ENCODE measurements at places on chromosomes 16 and 17.
A peak's percentile ranks its signal among the peaks of the same experiment; 100 is the strongest.

DNA sequence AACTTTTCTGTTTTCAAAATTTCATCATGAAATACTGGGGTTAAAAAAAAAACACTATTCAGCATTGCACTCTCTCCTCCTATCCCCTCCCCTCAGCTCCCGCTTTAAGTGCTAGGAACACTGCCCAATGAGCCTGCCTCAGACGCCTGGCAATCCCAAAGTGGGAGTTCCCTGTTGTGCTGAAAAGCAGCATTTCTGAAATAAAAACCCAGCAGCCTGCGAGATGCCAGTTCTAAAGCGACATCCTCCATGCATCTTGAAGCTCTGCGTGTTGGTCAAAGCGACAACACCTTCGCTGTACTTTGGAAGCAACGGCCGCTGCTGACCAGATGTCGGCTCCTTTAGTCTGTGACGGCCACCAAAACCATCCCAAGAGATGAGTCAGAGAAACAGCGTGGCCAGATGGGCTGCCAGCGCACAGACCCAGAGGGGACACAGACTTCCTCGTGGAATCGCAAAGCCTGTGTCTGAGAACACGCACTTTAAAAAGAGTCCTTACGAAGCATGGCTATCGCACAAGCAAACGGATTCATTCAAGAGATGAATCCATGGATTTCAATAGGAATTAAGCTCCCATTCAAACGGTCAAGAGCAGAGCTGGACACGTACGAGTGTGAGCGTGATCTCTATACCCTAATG is 32.8 kb downstream of the FBXO31 start:
- no peak for DNase-seq

DNA sequence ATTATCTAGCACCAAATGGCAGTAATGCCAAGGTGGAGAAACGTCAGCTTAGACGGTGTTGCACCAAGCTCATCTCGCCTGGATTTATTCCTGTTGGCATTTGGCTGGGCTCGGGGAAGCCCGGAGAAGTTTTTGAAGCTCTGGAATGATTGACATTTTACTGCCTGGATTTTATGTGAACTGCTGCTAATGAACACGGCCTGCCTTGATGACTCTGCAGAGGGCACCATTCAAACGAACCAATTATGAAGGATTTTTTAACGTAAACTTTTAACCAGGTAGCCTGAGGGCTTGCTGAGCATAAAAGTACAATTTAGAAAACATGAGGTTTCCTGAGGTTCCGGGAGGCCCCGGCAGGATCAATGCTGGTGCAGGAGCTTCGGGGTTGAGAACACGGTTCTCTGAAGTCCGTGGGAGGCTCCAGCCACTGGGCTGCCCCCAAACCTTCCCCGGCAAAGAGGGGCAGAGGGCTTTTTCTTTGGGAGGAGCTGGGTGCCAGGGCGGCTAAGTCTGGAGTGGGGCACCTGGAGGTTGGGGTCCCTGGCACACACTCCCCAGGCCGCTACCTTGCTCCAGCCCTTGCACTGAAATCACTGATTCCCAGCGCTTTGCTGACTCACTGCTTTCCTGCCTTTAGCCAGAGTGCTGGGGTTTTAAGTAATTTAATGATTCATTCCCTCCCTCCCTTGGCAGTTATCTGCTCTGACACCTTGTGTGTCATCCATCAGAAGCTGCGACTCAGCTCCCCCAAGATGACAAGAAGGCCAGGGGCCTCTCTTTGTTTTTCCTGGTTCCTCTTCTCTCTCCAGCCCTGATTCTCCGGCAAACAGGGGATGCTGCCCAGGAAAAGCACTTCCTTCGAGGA is 161.2 kb upstream of the IRX3 start:
- DNase-seq, result no peak

DNA sequence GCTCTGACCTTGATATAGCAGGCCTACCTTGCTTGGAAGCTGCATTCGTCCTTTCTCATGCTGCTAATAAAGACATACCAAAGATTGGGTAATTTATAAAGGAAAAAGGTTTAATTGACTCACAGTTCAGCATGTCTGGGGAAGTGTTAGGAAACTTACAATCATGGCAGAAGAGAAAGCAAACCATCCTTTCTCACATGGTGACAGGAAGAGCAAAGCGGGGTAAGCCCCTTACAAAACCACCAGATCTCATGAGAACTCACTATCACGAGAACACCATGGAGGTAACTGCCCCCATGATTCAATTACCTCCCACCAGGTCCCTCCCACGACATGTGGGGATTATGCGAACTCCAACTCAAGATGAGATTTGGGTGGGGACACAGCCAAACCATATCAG is 6.0 kb upstream of the MAPT start:
- DNase-seq, result no peak

DNA sequence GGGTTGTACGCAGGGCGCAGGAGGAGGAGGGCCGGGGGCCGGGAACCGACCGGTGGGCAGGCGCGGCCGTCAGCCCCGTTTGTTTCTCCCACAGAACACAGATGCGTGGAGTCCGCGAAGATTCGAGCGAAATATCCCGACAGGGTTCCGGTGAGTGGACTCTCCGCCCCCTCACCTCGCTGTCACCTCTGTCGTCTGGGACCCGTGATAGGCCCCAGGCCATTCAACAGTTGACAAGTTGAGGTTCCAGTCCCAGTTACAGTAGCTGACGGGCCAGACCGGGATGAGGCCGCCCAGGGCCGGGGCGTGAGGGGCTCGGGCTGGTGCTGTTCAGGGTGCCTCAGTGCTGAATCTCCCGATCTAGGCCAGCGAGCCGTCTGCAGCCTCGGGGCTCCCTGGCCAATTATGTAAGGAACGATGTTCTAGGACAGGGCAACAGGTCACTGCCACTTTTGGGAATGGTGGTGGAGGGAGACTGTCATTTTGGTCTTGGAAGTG is 628 bp downstream of the GABARAPL2 start:
- peak; percentile 13 for DNase-seq

GRCh38 chr17:66177048-66177447 is 14.9 kb downstream of the CEP112 start:
- no peak for DNase-seq
